Choroid plexus epithelial cell (primary cell): ENCODE measurements at places on chromosomes 5 and 9.

DNA sequence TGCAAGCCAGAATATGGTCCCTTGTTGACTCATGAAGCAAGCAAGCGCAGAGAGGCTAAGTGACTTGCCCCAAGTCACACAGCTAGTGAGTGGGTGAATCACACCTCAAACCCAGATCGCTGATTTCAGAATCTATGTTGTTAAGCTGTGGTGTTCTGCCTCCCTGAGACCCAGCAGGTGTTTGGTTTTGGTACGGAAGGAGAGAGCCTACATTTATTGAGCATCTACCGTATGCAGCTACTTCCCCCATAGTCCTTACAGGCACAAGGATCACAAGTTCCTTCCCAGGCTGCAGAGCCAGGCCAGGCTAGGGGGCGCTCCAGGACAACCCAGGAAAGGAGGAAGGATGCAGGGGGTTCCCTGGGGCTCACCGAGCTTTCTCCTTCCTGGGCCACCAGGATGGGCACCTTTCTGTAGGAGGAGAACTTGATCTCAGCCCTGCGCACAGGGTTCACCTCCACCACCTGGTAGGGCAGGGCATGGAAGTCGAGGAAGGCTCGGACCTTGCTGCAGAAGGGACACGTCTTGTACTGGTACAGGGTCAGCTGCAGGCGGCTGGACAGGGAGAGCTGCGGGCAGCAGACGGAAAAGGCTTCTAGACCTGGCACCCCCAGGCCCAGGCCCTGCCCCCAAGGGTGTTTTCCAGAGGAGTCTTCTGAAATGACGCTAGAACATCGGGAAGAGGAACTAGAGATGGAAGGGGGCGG, 2.5 kb downstream of the PTGES2 start:
- DNase-seq, result peak; percentile 78

- DNase-seq, result no peak
Measured at GRCh38 chr5:3854188-3854821, 258.7 kb downstream of the IRX1 start.

DNA sequence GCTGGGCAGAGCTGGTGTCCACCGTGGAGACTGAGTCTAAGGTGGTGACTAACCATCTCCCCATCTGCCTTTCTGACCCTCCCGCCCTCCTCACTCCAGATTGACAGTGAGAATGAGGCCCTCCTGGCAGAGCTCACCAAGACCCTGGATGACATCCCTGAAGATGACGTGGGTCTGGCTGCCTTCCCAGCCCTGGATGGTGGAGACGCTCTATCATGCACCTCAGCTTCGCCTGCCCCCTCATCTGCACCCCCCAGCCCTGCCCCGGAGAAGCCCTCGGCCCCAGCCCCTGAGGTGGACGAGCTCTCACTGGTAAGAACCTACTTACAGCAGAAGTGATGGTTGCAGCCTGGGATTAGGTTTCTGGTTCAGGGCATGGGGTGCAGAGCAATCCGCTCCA, 96.5 kb downstream of the PPARGC1B start:
- DNase-seq, result no peak

GRCh38 chr9:91208419-91208745, 153.3 kb downstream of the AUH start:
- no peak for DNase-seq

DNA sequence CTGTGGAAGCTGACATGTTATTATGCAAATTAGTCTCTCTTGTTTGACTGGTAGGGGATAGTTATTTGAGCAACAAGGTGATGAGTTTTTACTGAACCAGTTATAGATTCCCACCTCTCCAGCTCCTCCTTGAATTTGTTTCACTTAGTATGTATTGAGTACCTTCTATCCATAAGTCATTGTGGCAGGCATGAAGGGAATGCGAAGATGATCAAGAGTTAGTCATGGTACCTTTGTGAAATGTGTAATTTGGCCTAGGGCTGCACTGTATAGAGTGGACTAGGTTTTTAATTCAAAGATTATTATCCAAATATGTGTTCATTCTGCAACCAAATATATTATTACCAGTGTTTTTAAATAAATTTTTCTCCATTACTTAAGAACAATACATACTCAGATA, 110.1 kb downstream of the HACD4 start:
- no peak for DNase-seq

DNA sequence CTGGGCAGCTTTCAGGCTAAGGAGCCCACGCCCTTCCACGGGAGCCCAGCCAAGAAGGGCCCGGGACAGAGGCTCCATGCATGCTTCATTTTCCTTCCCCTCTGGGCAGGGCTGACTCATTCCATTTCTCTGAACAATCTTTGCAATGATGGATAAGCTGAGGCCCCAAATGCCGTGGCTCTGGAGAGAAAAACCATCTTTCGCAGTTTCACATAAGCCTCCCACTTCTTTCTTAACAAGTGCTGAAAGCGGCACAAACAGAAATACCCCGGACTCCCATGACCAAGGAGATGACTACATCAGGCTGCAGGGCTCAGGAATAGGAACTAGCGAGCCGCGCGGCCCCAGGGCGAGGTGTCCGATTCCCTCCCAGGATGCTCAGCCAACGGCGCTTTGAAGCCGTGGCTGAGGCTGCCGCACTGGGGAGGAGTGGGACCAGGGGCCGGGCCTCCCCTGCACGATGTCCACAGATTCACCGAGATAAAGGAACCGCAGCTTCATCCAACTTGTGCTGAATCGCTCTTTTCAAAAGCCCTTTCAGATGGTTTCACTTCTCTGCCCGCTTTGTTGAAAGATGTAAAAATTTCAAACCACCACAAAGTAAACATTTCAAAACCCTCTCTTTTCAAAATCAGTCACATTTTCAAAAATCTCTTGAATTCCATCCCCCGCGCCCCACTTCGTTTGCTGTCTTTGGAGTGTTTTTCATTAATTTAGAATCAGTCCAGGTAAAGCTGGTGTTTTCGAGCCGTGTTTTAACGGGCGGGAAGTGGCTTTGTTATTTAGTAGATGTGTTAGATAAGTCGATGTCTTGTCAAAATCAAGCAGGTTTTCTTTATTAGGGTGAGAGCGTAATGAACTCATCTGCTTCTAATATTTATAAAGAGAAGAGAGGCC, 96.5 kb upstream of the LMX1B start:
- DNase-seq, result peak; percentile 75

GRCh38 chr9:76987594-76988200, 31.8 kb upstream of the FOXB2 start:
- peak; percentile 61 for DNase-seq

GRCh38 chr5:141941307-141941706, 16.7 kb downstream of the PCDH12 start:
- no peak for DNase-seq

- peak; percentile 77 for DNase-seq
Measured at GRCh38 chr5:94544031-94544650, 74.3 kb downstream of the KIAA0825 start.

- DNase-seq, result no peak
Measured at GRCh38 chr5:37316027-37316426, 54.9 kb downstream of the NUP155 start.

DNA sequence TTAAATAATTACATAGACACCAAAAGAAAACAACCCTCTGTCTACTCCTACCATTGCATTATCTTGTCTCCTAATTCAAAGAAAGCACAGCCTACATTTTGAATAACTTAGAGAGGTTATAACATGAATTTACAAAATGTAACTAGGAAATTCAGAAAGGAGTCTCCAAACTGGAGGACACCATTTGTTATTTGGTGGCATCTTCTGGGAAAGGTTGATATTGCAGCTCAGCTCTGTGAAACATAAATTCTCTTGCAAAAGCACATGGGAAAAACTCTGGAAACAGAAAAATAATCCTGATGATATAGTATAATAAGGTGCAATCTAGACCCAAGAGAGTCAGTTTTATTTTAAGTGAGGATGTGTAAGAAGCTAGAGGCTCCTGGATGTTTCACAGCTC, 215.3 kb downstream of the MLLT3 start:
- DNase-seq, result peak; percentile 30
